ENCODE measurements at places on chromosomes 4 and X.

DNA sequence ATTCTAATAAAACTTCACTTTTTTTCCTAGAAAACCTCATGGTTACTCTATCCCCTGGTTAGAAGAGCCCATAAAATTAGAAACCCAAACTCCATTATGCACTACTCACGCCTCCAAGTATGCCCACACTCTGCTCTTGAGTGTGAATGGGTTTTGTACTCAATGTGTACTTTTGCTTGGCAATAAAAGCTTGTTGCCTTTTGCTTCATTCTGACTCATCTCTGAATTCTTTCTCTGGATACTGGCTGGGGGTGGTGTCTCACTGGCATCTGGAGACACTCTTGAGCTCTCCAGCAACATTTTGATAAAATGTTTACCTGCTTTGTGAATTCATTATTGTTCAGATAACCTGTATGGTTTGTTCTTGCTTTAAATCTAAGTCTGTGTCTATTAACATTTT, 963.3 kb downstream of the TRAM1L1 start:
- no peak overlapping the region for H3K27ac ChIP-seq
- no peaks in the 10 kb centered on the region for H3K36me3 ChIP-seq
- H3K27me3 ChIP-seq, result no peaks in the 10 kb centered on the region
- H3K4me3 ChIP-seq, result no peak overlapping the region
- H3K4me1 ChIP-seq, result no peaks in the 10 kb centered on the region

DNA sequence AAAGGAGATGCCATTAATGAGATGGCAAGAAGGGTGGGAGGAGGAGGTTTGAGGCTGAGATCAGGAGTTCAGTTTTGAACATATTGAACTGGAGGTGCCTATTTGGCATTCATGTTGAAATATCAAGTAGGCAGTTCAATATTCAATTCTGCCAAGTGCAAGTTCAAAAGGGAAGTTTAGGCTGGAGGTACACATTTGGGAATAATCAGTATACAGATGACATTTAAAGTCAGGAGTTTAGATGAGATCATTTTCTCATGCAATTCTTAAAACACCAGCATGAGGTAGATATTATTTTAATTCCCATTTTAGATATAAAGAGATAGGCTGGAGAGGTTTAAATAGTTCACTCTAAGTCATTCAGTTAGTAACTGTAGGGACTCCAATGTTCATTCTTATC, 26.1 kb downstream of the COQ2 start:
- DNase-seq, result no peak
- H3K4me1 ChIP-seq, result no peaks in the 10 kb centered on the region
- peaks cover 2% of the 10 kb centered on the region for H3K27me3 ChIP-seq
- no peak overlapping the region for H3K4me3 ChIP-seq
- H3K27ac ChIP-seq, result no peak overlapping the region

- peaks cover 1% of the 10 kb centered on the region for H3K27me3 ChIP-seq
- H3K4me1 ChIP-seq, result peaks cover 6% of the 10 kb centered on the region
- H3K36me3 ChIP-seq, result no peaks in the 10 kb centered on the region
Observed at GRCh38 chr4:101693842-101694398, 96.6 kb upstream of the BANK1 start.

- H3K4me1 ChIP-seq, result no peaks in the 10 kb centered on the region
- no peak for DNase-seq
- no peak overlapping the region for H3K4me3 ChIP-seq
Observed at GRCh38 chr4:84298023-84298718, 200.9 kb downstream of the NKX6-1 start.

GRCh38 chrX:110965409-110966090, 130.4 kb upstream of the PAK3 start:
- DNase-seq, result no peak
- no peaks in the 10 kb centered on the region for H3K4me1 ChIP-seq
- no peaks in the 10 kb centered on the region for H3K27me3 ChIP-seq
- no peak overlapping the region for H3K27ac ChIP-seq
- H3K4me3 ChIP-seq, result no peak overlapping the region

DNA sequence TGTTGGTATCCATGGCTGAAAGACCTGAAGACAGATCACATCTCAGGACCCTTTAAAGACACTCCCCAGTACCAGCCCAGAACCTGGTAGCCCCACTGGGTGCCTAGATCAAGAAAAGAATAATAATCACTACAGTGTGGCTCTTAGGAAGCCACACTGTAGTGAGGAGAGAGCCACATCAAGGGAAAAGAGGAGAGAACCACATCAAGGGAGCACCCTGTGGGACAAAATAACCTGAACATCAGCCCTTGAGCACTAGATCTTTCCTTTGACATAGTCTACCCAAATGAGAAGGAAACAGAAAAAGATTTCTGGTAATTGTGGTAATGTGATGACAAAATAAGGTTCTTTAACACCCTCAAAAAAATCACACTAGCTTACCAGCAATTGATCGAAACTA, 15.3 kb downstream of the RTL3 start:
- no peaks in the 10 kb centered on the region for H3K36me3 ChIP-seq
- H3K27me3 ChIP-seq, result no peaks in the 10 kb centered on the region
- no peak overlapping the region for H3K4me3 ChIP-seq
- no peak for DNase-seq
- no peak overlapping the region for H3K27ac ChIP-seq
- no peaks in the 10 kb centered on the region for H3K4me1 ChIP-seq

GRCh38 chr4:82811838-82812341, 13.3 kb upstream of the SCD5 start:
- DNase-seq, result no peak
- H3K36me3 ChIP-seq, result no peaks in the 10 kb centered on the region
- H3K27ac ChIP-seq, result peak overlapping the region; percentile 54
- no peak overlapping the region for H3K4me3 ChIP-seq

- H3K4me3 ChIP-seq, result no peak overlapping the region
- H3K36me3 ChIP-seq, result no peaks in the 10 kb centered on the region
Observed at GRCh38 chr4:124933521-124933920, 221.0 kb upstream of the ANKRD50 start.

GRCh38 chrX:115559672-115560071, 1.3 kb upstream of the PLS3 start:
- no peak overlapping the region for H3K4me3 ChIP-seq
- H3K4me1 ChIP-seq, result no peaks in the 10 kb centered on the region
- no peak overlapping the region for H3K27ac ChIP-seq
- no peak for DNase-seq
- peaks cover 1% of the 10 kb centered on the region for H3K27me3 ChIP-seq

DNA sequence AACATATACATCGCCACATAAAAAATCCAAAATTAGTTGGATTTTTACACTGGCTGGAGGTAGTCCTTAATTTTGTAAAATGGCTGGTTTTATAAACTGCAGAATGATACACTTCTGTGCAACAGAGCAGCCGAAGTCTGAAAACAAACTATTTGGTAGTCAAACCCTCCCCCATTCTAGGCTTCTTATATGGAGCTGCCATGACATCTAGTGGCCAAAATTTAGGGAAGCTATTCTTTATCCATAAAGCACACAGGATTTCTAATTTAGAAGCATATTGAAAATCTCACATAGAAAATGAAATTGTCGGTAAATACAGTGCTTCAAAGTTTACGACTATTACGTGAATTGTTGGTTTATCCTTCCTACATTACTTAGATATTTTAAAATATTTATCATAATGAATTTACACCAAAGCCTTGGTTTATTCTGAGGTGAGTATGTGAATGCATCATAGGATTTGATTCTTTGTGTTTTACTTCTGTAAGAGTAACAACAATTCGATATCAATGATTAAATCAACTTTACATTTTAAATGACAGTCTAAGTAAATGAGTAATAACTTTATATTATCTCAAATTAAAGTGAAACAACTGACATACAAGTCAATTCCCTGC, 113.4 kb upstream of the FAM241A start:
- no peaks in the 10 kb centered on the region for H3K36me3 ChIP-seq
- H3K27ac ChIP-seq, result no peak overlapping the region
- H3K27me3 ChIP-seq, result no peaks in the 10 kb centered on the region
- H3K4me1 ChIP-seq, result no peaks in the 10 kb centered on the region

- H3K4me3 ChIP-seq, result no peak overlapping the region
- no peak overlapping the region for H3K27ac ChIP-seq
- no peaks in the 10 kb centered on the region for H3K4me1 ChIP-seq
- no peaks in the 10 kb centered on the region for H3K27me3 ChIP-seq
- no peaks in the 10 kb centered on the region for H3K36me3 ChIP-seq
- DNase-seq, result no peak
Observed at GRCh38 chrX:130196466-130196865, 24.7 kb downstream of the RAB33A start.

GRCh38 chr4:186628058-186628711, 72.8 kb upstream of the MTNR1A start:
- peaks cover 5% of the 10 kb centered on the region for H3K4me1 ChIP-seq
- peaks cover 7% of the 10 kb centered on the region for H3K36me3 ChIP-seq
- no peak overlapping the region for H3K4me3 ChIP-seq
- H3K27ac ChIP-seq, result no peak overlapping the region
- no peak for DNase-seq
- H3K27me3 ChIP-seq, result peaks cover 3% of the 10 kb centered on the region

GRCh38 chr4:94534401-94535312, 82.9 kb downstream of the PDLIM5 start:
- H3K36me3 ChIP-seq, result no peaks in the 10 kb centered on the region
- DNase-seq, result no peak
- peaks cover 30% of the 10 kb centered on the region for H3K4me1 ChIP-seq
- H3K27me3 ChIP-seq, result no peaks in the 10 kb centered on the region

DNA sequence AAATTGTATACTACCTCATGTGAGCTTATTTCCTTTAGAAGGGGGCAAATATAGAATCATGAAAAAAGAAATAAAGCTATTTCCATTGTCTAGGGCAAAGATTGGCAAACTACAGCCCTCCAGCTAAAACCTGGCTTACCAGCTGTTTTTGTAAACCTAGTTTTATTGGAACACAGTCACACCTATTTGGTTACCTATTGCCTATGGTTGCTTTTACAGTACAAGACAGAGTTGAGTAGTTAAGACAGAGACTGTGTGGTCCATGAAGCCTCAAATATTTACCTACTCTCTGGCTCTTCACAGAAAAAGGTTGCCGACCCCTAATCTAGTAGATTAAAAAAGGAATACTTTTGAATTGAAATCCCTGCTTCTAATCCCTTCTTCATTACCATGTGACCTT, 88.8 kb upstream of the ENPP6 start:
- no peak overlapping the region for H3K27ac ChIP-seq
- peaks cover 5% of the 10 kb centered on the region for H3K36me3 ChIP-seq
- DNase-seq, result no peak

- H3K4me1 ChIP-seq, result peaks cover 5% of the 10 kb centered on the region
- no peak overlapping the region for H3K4me3 ChIP-seq
- peaks cover 2% of the 10 kb centered on the region for H3K27me3 ChIP-seq
- H3K27ac ChIP-seq, result no peak overlapping the region
- H3K36me3 ChIP-seq, result peaks cover 3% of the 10 kb centered on the region
Observed at GRCh38 chrX:46376246-46376885, 168.9 kb downstream of the ZNF674 start.

DNA sequence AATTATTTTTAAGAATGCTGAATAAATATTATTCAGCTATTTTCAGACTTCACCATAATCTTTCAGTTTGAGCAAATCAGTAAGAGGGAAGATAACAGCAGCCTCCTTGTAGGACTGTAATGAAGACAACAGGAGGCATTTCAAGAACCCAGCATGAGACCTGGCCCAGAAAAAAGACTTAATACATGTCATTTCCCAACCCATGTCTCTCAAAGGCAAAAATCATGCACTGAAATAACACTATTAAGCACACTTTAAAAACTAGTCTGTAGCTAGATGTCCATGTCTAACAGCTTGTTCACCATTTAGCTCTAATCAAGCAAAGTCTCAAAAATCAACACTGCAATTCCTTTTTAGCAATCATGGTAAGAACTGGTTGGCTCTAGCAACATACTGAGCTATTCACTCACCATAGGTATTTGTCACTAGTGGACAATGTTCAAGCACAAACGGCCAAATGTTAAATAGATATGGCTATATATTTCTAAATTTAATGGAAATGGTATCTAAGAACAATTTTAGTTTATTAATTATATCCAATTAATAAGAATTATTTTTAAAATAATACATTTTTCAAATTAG, 109.9 kb downstream of the WDFY3 start:
- no peak overlapping the region for H3K4me3 ChIP-seq
- H3K27ac ChIP-seq, result no peak overlapping the region
- peaks cover 2% of the 10 kb centered on the region for H3K27me3 ChIP-seq
- peaks cover 20% of the 10 kb centered on the region for H3K4me1 ChIP-seq
- peaks cover 13% of the 10 kb centered on the region for H3K36me3 ChIP-seq
- no peak for DNase-seq

DNA sequence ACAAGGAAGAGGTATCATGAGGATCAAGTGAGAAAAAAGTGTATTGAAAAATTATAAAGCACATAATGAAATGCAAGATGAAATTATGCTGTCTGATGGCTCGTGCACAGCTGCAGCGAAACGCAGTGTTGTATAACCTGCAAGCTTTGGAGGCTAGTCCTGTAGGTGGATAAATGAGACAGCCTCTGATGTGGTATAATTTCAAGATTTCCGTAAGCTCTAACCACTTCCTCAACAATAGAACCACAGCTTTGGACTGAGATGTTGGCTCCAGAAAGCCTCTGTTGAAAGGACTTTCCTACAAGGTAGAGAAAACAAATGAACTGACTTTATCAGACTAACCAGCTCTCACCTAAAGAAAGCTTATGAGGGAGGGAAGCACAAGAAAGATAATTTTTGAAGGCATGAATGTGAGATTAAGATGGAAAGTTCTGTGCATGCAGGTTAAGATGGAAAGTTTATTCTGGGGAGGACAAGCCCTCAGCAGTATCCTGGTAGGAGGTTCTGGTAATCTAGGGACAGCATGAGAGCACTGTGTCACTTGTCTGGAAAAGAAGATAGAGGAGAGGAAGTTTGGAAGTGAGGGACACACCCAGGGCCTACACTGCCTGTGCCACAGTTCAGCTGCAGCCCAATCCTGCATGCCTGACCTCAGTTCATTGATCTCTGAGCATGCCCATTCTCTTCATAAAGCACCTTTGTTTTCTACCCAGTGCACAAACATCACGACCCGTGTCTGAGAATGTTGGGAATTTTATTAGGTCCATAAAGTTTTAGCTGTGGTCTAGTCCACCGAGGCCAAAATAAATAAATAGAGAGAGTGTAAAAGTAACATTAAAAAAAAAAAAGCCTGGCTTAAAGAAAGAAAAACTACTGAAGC, 161.5 kb upstream of the SFRP2 start:
- H3K36me3 ChIP-seq, result no peaks in the 10 kb centered on the region
- H3K27ac ChIP-seq, result no peak overlapping the region
- H3K4me3 ChIP-seq, result no peak overlapping the region
- H3K4me1 ChIP-seq, result no peaks in the 10 kb centered on the region

DNA sequence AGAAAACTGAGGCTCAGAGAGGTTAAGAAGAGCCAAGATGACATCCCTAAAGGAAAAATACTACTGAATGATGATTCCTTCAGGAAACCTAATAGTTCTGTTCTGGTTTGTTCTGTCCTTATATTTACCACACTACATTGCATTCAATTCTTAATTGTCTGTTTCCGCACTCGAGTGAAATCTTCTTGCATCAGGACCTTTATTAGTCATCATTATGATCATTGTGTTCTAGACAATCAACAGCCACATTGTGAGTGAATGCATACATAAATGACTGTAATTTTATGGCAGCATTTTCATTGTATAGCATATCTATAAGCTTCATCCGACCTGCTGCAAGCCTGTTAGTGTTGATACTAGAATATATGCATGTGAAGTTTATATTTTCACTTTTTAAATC, 156.7 kb upstream of the FAM241A start:
- DNase-seq, result no peak
- peaks cover 4% of the 10 kb centered on the region for H3K27me3 ChIP-seq
- H3K36me3 ChIP-seq, result no peaks in the 10 kb centered on the region
- H3K4me1 ChIP-seq, result peaks cover 5% of the 10 kb centered on the region
- H3K4me3 ChIP-seq, result no peak overlapping the region
- H3K27ac ChIP-seq, result no peak overlapping the region

- DNase-seq, result peak; percentile 47
- H3K4me1 ChIP-seq, result peaks cover 20% of the 10 kb centered on the region
- no peaks in the 10 kb centered on the region for H3K36me3 ChIP-seq
- H3K4me3 ChIP-seq, result peak overlapping the region; percentile 96
- peak overlapping the region; percentile 24 for H3K27ac ChIP-seq
- H3K27me3 ChIP-seq, result peaks cover 4% of the 10 kb centered on the region
Observed at GRCh38 chrX:41085878-41086626, 807 bp downstream of the USP9X start.

Data from endothelial cell (in vitro differentiated cells).